NCI-H1436 (cell line): ENCODE measurements at places on chromosomes 13 and 19.

GRCh38 chr19:17415121-17415520 is 4.7 kb upstream of the MVB12A start:
- DNase-seq, result no peak

- no peak for DNase-seq
Observed at GRCh38 chr13:105048677-105049076, 1486.8 kb downstream of the EFNB2 start.

DNA sequence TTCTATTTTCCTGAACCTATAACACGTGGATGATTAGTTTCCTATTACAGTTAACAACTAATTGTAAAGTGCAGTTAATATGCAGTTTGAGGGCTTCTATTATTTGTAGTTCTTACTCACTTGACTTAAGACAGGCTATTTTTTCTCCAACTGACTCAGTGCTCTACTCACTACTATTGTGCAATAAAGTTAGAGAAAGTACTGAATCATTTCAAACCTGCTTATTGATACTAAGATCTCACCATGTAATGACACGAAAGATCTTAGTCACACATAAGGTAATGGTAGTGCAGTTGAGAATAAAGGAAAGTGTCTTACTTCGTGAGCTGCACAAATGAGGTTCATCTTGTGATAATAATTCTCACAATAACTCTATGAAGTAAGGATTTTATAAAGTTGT is 22.8 kb upstream of the ITM2B start:
- no peak for DNase-seq

DNA sequence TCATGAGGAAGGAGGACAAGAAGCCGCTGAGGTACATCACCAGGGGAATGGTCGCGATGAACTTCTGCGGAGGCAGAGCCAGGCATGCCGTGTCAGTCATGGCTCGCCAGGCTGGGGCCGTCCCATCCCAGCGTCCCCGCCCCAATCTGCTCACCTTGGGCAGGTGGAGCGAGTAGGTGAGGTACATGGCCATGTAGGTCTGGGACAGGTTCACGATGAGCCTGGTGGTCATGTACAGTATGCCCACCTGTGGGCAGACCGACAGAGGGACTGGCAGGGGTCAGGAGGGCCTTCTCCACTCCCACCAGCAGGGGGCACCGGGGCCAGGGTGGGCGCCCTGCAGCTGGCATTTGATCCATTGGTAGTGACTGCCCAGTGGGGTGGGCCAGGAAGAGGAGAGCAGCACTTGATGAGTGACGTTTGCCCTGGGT is 8.3 kb downstream of the TEKTIP1 start:
- DNase-seq, result no peak

- no peak for DNase-seq
Observed at GRCh38 chr13:95544293-95544692, 8.2 kb upstream of the CLDN10 start.

DNA sequence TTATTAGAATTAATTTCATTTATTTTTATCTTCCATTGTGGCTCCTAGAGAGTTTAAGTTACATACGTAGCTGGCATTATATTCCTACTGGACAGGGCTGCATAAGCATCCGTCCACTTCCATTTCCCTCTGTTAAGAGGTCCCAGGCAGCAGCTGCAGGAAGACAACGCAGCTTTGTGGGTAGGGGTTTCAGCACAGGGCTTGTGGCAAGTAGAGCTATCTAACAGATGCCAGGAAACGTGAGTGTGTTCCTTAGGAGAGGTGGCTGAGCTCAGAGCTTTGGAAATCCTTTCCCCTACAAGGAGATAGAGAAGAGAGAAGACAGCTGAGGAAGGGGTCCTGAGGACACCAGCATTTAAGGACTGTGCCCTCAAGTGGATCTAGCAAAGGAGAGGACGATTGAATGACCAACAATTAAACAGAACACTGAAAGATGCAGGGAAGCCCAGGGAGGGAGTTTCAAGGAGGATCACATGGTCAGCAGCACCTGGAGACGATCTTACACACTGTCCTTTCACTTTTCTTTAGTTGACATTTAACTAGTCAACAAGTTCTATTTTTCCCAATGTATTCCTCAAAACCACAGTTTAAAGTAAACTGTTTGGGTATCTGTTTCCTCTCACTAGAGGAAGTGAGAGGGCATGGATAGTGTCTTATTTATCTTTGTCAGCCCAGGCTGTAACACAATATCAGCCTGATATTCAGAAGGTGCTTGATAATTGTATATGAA is 2.3 kb upstream of the N4BP2L1 start:
- no peak for DNase-seq

DNA sequence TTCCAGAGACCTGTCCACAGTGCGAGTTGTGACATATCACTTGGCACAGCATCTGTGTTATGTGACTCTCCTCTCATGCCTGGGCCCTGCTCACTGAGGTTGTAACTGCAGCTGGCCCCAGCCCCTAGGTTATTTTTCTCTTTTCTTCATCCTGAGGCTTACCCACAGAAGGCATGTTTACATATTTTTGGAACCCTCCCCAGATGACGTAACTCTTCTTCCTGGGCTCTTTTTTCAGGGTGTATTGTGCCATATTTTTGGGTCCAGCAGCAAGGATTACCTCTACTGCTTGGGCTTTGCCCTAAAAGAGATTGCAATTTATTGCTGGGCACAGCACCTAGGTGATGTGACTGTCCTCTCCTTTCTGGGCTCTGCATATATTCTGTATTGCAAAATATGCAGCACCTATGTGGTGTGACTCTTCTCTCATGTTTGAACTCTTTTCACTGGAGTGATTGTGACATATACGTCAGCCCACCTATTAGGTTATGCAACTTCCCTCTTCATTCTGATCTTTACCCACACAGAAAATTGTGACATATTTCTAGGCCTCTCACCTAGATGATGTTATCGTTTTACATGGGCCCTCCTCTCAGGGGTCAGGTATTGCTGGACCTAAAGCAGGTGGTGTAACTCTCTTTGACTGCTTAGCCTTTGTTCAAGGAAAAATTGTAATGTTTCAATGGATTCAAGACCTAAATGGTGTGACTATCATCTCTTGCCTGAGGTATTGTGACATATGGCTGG is 64.5 kb upstream of the ZNF724 start:
- no peak for DNase-seq

DNA sequence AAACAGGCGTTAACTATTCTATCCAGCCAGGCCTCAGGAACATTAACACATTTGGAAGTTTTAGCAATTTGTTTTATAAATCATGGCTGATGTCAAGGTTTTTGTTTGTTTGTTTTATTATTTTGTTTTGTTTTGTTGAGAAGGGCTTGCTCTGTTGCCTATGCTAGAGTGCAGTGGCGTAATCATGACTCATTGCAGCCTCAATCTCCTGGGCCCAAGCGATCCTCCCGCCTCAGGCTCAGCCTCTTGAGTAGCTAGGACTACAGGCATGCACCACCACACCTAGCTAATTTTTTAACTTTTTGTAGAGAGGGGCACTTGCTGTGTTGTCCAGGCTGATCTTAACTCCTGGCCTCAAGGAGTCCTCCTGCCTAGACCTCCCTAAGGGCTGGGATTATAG is 28.3 kb downstream of the NUP58 start:
- no peak for DNase-seq

DNA sequence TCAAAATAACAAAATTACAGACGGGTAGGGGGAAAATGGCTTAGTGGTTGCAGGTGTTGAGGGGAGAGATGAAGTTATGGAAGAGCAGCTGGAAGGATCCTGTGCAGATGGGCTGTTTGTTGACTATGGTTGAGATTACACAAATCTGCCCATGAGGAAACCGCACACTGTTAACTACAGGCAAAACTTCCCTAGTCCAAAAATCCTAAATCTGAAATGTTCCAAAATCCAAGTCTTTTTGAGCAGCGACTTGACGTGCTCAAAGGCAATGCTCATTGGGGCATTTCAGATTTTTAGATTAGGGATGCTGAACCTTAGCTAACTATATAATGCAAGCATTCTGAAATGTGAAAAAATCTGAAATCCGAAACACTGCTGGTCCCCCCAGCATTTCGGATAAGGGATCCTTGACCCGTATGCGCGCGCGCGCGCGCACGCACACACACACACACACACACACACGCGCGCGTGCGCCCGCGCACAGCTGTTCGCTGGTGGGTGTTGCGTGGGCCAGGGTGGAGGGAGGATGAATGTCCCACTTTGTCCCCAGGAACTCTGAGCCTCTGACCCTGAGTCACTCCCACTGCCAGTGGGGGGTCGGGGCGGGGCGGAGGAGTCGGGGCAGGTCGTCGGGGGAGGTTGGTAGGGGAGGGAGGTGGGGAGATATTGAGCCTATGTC is 6.8 kb downstream of the F2RL3 start:
- DNase-seq, result no peak

DNA sequence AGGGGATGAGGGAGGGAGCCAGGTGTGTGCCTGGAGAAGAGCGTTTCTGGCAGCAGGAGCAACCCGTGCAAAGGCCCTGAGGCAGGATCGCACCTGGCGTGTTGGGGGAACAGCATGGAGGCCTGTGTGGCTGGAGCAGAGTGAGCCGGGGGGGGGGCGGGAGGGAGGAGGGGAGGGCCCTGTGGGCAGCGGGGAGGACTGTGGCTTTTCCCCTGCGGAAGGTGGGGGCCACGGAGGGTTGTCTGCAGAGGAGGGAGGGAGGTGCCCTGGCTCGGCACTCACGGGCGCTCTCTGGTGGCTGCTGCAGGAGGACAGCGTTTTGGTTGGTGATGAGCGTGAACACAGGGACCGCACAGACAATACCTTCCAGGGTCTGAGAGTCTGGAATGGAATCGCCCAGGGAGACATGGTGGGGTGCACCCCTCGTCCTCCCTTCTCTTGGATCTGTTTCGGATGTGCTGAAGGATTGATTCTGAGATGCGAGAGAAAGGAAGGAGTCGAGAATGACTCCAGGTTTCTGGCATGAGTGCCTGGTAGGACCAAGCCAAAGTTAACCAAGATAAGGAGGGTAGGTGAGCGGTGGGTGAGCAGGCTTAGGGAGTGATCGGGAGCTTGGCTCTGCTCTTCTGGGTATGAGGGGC is 6.5 kb downstream of the RAB11B start:
- DNase-seq, result no peak

DNA sequence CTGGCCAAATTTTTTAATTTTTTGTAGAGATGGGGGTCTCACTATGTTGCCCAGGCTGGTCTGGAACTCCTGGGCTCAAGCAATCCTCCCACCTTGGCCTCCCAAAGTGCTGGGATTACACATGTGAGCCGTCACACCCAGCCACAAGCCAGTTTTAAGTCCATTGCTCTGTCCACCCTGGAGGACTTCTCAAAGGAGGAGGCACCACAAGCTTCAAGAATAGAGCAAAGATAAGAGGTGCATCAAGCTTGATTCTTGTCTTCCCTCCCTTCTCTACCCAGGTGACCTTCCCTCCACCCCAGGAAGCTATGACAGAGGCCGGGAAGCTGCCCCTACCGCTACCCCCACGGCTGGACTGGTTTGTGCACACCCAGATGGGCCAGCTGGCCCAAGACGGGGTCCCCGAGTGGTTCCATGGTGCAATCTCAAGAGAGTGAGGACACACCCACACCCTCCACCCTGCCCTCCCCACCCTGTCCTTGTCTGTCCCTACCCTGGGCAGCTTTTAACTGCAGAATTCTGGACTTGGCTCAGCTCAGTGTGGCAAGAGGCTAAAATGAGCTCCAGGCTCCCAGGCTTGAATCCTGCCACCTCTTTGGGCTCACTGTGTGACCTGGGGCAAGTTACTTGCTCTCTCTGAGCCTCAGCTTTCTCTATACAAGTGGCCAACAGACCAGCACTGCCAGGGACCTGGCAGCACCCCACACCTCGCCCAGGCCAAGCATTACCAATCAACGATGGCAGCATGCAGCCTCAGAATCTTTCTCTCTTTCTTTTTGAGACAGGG is 5.2 kb downstream of the HSH2D start:
- no peak for DNase-seq

DNA sequence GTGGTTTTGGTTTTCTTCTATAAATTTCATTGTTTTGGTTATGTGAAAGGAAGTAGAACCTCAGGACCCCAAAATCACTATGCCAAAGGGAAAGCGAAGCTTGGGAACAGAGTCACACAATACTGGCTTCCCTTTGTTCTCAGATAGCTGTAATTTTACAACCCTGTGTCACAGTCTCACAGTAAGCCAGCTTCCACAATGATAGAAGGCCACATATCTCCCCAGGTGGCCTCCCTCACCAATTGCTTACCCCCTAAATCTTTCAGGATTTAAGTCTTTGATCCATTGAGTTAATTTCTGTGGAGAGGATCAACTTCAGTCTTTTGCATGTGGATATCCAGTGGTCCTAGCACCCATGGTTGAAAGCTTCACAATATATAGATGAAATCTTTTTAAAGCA is 58.7 kb downstream of the SLC15A1 start:
- DNase-seq, result no peak

DNA sequence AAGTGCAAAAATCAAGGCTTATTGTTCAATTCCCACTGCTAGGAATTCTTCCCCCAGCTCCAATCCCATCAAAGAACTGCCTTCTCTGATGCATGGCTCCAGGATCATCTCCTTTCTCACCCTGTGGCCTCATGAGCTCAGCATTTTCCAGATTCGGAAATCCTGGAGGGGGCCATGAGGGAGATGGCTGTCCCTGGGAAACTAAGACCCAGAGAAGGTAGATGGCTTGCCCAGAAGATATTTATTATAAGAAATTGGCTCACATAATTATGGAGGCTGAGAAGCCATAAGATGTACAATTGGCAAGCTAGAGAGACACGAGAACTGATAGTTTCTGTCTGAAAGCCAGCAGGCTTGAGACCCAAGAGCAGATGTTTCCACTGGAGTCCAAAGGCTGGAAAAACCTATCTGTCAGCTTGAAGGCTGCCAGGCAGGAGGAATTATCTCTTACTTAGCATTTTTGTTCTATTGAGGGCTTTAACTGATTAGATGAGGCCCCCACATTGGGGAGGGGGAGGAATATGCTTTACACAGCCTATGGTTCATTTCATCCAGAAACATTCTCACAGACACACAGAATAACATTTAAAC is 58.6 kb downstream of the GADD45B start:
- DNase-seq, result no peak

- DNase-seq, result no peak
Observed at GRCh38 chr19:7859831-7860713, 14.1 kb downstream of the PRR36 start.

DNA sequence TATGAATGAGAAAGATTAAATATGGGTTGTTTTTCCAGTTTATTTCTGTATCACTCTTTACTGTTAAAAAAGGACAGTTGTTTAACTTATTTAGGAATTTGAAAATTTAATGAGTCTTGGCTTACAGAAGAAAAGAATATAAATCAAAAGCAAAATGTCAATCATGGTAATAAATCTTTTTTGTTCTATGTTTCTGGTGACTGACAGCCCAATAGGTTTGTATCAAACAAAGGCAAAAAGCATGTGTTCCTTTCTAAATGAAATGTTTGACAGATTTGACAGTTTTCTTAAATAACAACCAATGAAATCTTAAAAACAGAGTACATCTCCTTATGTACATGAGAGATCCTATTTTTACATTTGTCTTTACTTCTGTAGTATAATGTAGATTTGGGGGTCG is 11.0 kb downstream of the PCDH9 start:
- no peak for DNase-seq

GRCh38 chr19:3982701-3983541 is 2.3 kb downstream of the EEF2 start:
- no peak for DNase-seq

GRCh38 chr13:110886870-110887596 is 27.8 kb downstream of the ANKRD10 start:
- no peak for DNase-seq

- no peak for DNase-seq
Observed at GRCh38 chr19:31089681-31090080, 259.6 kb downstream of the TSHZ3 start.

GRCh38 chr13:64234255-64234654 is 2818.6 kb upstream of the PCDH20 start:
- DNase-seq, result no peak
